Muscle of arm (tissue), 14 donors: ENCODE measurements at places on chromosomes 1 and 21.
A peak's percentile ranks its signal among the peaks of the same experiment; 100 is the strongest.

DNA sequence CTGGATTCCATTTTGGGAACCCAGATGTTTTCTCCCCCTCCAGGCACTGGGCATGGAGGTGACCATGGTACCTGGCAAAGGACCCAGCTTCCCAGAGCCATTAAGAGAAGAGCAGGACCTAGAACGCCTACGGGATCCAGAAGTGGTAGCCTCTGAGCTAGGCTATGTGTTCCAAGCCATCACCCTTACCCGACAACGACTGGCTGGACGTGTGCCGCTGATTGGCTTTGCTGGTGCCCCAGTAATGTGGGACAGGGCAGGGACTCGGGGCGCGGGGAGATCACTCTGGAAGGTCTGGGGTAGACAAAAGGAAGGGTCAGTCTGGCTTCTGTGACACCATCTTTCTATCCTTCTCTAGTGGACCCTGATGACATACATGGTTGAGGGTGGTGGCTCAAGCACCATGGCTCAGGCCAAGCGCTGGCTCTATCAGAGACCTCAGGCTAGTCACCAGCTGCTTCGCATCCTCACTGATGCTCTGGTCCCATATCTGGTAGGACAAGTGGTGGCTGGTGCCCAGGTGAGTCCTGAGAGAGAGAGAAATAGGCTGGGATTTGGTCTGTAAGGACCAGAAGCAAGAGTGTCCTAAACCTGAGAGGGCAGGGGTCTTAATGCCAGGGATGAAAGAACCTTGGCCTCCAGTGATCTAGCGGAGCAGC is 1.6 kb downstream of the UROD start:
- no peak for DNase-seq

- no peak for DNase-seq
These were observed 126.9 kb downstream of the NOS1AP start for GRCh38 chr1:162196387-162196786.

- no peak for DNase-seq
These were observed 1067.9 kb downstream of the BRINP3 start for GRCh38 chr1:189409774-189410173.

DNA sequence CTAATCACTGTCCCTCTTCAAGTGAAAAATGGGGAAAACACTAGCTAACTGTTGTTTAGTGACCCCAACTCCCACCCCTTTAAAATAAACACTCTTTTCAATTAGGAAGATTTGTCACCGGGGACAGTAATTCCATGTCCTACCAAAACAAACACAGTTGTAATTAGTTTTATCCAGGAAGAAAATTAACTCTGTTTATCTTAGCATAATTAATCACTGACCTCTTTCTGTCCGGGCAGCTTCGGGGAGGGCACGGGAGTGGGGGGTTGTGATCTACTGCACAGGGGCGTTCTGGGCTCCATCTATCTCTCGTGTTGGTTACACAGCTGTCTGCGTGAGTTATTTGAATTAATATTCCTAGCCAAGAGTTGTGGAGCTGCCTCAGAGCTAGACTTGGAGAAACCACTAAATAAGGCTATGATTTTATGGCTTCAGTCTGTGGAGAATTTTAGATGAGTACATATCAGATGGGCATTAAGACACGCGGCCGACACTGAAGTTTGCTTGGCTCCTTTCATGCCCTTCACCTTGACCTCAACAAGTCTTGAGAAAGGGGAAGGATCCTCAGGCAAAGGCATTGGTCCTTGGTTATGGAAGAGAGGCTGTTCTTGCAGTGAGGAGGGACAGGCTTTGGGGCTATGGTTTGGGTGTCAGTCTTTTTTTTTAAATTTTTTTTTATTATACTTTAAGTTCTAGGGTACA is 102.0 kb upstream of the TRABD2B start:
- DNase-seq = no peak

DNA sequence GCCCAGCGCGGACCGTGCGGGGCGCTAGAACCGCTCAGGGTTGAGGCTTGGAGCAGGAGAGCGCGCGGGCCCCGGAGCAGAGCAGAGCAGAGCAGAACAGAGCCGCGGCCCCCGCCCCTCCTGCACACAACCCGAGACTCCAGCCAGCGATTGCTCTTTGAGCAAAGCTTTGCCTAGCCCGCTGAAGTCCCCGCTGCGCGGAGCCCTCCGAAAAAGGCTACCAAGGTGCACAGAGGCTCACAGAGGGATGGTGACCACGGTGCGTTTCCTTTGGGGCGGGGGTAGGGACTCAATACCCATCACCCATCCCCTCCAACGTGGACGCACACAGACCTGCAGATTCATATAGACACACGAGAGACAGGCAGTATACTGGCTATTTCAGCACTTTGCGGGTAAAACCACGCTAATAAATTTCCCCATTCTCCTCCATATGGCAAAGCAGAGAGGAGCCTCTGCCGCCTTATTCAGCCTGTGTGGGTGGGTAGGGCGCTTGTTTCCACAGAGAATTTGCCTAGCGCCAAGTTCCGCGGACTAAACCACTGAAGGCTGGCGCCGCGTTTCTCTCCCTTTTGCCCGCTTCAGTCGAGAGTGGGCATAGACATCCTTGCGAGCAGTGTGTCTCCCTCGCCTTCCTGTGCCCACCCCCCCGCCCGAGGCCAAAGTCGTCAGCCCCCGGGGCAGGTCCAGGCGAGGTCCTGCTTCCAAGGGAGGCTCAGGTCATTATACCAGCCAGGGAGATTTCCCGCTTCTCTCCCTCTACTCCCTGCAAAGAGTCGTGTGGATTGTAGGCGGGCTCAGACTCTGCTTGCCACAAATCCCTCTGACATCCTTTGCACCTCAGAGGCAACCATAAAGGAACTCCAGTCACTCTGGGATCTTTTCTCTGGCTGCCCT is 8.5 kb downstream of the HLX start:
- no peak for DNase-seq

DNA sequence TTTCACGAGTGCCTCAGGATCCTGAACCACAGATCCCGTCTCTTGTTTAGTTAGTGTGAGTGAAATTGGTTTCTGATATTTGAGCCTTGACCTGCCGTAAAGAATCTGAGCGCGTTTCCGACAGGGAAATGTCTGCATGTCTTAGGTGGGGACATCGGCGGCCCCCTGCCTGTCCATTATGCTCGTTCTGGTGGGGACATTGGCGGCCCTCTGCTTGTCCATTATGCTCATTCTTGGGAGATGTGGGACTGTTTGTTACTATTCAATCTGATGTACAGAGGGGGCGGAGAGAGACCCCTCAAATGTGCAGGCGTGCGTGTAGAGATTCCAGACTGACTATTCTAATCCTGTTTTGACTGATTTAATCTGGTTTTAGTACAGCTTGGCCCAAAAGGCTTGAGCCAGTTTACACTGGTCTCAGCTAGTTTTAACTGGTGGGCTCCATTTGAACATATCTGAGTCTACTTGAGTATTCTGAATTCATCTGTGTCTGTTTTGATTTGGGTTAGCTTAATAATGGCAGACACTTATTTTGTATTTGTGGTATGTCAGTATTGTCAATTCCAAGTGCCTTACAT is 6.6 kb upstream of the TINAGL1 start:
- DNase-seq = no peak

GRCh38 chr1:245880754-245881403 is 626.2 kb downstream of the SMYD3 start:
- DNase-seq = no peak

- no peak for DNase-seq
These were observed 203.1 kb upstream of the GALNT2 start for GRCh38 chr1:229863651-229864545.

- no peak for DNase-seq
These were observed 30.6 kb downstream of the NPHP4 start for GRCh38 chr1:5961601-5962000.

DNA sequence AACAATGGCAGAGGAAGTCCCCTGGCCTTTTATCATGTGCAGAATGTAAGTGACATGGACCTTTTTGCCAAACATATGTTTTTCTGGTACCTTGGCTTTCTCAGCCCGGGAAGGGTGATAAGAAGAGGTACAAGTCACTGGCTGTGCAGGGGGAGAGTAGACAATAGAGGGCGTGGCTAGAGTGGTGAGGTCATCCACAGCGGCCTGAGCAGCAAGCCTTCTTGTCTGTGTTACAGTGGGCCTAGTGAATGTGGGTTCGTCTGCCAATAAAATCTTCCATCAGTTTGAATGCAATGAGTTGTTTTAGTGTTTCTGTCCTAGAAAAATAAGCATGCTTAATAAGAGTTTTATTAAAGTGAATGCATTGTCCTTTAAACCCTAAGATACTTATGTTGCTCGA is 59.0 kb upstream of the PGD start:
- peak; percentile 43 for DNase-seq

- DNase-seq = no peak
These were observed 87.5 kb upstream of the RUNX3 start for GRCh38 chr1:25017436-25018109.

DNA sequence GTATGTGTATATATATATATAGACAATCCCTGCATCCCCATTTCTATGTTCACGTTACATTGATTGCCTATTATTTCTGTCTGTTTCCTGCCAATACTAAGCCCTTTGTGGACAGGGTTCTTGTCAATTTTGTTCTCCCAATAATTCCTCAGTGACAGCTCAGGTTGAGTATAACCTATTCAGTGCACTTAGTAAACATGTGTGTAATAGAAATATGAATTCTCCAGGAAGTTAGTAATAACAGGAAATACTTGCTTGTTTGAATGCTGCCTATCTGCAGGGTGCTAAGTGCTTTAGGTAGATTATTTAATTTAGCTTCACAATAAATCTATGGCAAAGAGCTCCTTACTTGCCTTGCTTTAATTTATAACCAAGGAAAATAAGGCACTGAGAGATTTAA is 52.8 kb upstream of the PTGFR start:
- no peak for DNase-seq

GRCh38 chr1:187047298-187047697 is 218.5 kb downstream of the PLA2G4A start:
- DNase-seq = no peak

DNA sequence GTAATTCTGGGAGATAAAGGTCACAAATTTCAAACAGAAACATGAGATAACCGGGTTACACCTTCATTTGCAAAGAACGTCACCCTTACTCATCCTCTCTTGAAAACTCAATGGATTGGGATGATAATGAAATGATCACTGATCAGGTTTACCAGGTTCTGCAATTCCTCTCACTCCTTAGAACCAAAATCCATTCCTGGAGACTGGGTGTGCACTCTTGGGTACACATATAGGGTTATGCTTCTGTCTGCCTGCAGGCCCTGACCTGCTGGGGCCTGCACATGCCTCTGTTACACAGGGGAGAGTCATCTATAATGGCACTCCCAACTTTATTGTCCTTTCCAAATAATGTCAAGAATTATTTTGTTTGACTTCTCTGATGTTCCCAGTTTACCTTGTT is 8.3 kb downstream of the SUSD4 start:
- DNase-seq = no peak

DNA sequence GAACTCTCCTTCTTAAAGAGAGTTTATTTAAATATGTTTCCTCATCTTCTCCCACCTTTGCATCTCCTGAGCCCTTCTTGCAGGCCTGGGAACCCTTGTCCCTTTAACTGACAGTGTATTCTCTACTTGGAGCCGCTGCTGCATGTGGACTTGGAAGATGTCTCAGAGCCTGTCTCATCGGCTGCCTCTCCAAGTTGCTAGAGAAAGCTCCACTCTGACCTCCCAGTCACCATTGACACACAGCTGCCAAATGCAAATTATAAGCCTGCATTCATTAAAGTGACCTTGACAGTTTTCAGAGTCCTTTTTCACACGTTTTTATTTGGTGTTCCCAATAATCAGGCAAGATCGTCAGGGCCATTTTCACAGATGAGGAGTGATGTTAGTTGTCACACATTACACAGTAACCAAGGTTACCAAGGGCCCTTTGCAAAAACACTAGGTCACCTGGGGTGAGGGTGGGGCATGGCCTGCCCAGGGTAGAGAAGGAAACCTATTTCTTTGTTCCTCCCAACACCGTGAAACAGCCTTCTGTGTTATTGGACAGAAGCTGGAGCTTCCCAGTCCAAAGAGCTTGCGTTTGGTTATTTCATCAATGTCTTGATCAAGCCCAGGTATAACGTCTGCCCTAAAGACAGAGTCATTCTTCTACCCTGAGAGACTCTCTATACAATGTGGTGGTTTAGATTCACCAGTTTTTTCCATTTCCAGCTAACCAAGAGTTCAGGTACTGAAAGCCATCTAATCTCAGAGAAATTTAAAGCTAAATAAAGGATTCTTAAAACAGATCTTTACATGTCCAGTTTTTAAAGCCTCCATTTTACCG is 164.1 kb downstream of the GALNT2 start:
- no peak for DNase-seq

GRCh38 chr1:1205769-1206375 is 520 bp downstream of the TNFRSF18 start:
- no peak for DNase-seq

GRCh38 chr1:95584315-95584714 is 350.3 kb downstream of the RWDD3 start:
- DNase-seq = no peak

DNA sequence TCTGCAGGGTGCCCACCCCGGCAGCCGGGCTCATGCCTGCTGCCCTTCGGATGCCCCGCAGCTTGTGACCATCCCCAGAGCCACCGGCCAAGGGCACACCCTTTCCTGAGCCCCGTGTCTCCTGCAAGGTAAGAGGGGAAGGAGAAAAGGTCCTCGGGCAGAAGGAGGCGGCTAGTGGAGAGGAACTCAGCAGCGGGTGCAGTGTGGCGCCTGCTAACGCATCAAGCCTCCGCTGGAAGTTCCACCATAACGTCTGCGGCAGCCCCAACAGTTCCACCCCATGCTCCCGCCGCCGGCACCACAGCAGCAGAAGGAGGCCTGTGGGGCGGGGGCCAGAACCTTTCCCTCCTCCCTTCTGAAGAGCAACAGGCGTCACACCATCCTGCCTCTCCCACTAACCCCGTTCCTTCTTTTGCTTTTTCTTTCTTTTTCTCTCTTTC is 990 bp downstream of the VWA5B1 start:
- no peak for DNase-seq
